ENCODE measurements at places on chromosomes 1 and 21. TPM values are rescaled to one million over a fixed set of nuclear protein-coding genes. Genes with fewer than 3 reads are reported as not detected.

Gene PGLYRP3
- not detected for total RNA-seq

Gene RHEX
- total RNA-seq, result 11.6 TPM

Gene FCMR
- total RNA-seq, result 0.05 TPM

Gene DIO1
- total RNA-seq, result not detected

Gene PERM1
- 0.10 TPM for total RNA-seq

Gene KRTAP8-1
- total RNA-seq, result not detected

Gene GBP7
- total RNA-seq, result not detected

Gene TRIM67
- total RNA-seq, result 0.10 TPM

Gene DHRS3
- total RNA-seq, result 28.9 TPM

Gene LCE1E
- total RNA-seq, result not detected

Gene CELA2A
- total RNA-seq, result not detected
